ENCODE measurements at places on chromosomes 7 and 10.

- DNase-seq: no peak
These were observed 131.9 kb upstream of the PCGF5 start for GRCh38 chr10:91088300-91089140.

DNA sequence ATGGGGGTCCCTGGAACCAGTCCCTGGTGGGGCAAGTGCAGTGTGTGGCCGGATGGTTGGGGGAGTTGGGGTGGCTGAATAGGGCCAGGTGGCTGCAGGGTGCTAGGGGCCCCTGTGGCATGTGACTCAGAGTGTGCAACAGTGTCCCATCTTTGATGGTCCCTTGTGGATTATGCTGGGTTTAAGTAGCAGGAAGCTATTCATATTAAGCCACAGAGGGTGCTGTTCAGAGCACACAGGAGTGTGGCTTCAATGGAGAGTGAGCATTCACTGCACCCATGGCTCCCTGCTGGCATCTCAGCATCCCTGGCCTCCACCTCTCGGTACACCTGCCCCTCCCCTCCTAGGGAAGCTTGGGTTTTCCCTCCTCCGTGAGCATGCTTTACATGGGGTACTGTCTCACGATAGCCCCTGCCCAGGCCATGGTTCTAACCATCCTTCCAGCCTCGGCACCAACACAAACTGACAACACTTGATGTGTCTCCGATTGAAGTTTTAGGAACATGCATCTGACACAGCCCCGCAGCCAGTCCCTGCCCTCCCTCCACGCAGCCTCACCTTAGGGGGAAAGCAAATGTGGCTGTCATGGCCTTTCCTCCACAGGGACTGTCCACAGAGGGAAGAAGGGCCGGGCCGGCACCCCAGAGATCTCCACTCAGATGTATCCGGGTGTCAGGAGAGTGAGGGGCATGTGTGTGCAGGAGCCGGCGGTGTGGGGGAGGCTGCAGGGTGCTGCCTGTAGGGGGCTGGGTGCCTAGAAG, 30.4 kb upstream of the PPIF start:
- no peak for DNase-seq

GRCh38 chr10:131177431-131178327, 133.8 kb downstream of the TCERG1L start:
- DNase-seq: no peak

DNA sequence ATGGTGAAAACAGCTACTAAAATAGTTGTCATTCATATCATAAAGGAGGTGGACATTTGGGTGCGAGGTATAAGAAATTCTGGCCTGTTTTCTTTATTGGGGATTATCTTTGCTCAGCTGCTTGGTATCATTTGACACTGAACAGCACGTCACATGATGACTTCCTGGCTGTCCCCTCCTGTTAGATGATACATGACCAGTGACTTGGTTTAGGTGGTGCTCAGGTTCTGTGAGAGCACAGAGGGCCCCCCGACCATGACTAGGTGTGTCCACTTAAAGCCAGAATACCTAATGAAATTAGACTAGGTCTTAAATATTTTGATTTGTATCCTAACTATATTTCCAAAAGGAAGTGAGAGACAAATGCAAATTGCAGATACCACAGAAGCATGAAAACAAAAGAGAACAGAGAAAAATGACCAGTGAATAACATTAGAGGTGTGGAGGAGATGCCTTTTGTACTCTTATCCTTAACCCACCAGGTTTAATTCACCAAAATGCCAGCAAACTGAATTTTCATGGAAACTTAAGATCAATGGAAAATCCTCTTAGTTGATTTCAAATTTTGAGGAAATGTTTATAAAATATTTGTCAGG, 50.6 kb upstream of the GJD4 start:
- DNase-seq: no peak

GRCh38 chr10:98096731-98097130, 37.7 kb upstream of the R3HCC1L start:
- no peak for DNase-seq

DNA sequence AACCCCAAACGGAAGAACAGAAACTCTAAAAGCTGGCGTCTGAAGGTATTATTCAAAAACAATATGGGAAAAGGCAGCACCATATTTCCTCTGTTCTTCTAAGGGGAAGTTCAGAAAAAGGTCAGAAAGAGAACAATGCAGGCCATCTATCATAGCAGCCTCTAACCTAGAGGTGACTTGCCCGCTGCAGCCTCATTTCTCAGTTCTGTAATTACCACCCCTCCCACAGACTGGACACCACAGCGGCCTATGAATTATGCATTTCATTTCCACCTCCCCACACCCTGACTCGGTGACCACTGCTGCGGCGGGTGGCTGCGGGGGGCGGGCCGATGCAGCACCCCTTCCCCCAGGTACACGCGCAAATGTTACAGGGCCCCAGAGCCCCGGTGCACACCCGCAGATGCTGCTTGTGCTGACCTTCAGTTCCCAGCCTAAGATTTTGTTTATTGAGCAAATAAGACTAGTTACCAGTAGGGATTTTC, 125.5 kb downstream of the CLEC2L start:
- DNase-seq: no peak

DNA sequence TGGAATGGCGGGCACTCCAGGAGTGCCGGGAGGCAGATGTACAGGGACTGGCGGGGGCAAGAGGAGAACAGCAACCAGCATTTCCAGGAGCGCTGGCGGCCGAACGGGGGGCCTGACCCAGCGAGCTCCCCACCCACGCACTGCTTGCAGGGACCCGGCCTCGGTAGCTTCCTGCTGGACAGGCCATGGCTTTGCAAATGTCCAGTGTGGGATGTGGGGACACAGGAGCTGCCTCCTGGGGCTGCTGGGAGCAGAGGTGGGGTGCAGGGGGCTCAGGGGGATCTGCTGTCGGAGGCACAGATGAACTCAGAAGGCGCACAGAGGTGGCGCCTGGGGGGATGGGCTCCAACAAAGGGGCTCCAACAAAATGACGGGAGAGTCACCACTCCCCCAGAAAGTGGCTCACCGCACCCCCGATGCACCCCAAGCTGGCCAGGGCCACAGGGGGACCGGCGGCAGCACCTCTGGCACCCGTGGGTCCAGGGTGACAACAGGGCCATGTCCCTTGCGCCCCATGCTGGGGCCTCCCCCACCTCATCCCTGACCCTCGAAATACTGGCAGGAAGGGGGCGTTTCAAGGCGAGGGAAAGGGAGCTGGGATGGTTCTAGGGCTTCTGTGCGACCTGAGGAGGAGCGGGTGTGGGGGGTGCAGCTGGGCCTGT, 41.1 kb downstream of the AP5Z1 start:
- no peak for DNase-seq

All from effector memory CD8-positive, alpha-beta T cell (primary cell).